ENCODE measurements at places on chromosomes 1 and 21.
A peak's percentile ranks its signal among the peaks of the same experiment; 100 is the strongest.

GRCh38 chr1:174308604-174309003, 139.2 kb upstream of the GPR52 start:
- DNase-seq: no peak

DNA sequence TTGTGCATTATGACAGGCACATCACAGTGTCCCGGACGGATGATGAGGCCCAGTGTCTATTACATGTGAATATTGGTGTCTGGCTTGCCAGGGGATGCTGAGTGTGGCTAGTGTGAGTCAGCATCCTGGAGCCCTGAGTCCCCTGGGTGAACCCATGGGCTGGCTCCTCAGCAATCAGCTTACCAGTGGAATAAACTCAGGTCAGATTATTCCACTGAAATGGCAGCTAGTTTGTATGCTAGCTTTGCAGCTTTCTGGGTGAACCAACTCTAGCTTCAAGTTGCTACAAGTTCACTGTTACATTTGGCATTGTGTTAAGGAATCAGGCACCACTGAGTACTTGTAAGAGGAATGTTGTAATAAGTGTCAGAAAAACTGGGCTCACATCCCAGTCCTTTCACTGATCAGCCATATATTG, 23.9 kb upstream of the RPTN start:
- peak; percentile 79 for DNase-seq

DNA sequence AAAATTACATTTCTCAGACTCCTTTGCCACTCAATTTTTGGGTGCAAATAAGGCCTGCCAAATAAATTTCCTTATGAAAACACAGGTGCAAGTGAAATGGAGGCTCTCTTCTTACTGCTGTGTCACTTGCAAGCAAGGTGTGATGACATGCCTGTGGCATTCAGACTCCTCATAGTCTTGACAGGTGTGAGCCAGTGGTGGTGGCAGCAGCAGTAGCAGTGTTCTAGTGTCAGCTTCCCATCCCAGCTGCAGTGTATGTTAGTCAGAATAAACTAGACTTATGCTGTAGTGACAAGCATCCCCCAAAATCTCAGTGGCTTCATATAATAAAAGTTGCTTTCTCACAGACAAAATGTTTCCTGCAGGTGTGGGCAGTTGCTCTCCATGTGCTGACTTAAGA, 3.8 kb upstream of the EEIG2 start:
- no peak for DNase-seq

- DNase-seq: no peak
These were observed 229.6 kb upstream of the PLD5 start for GRCh38 chr1:242754125-242754524.

GRCh38 chr1:33045814-33046213, 9.1 kb upstream of the AK2 start:
- DNase-seq: no peak

- no peak for DNase-seq
These were observed 69.0 kb upstream of the DIRAS3 start for GRCh38 chr1:68119445-68119844.

- peak; percentile 76 for DNase-seq
These were observed 76.5 kb downstream of the VWA5B1 start for GRCh38 chr1:20367116-20367585.

DNA sequence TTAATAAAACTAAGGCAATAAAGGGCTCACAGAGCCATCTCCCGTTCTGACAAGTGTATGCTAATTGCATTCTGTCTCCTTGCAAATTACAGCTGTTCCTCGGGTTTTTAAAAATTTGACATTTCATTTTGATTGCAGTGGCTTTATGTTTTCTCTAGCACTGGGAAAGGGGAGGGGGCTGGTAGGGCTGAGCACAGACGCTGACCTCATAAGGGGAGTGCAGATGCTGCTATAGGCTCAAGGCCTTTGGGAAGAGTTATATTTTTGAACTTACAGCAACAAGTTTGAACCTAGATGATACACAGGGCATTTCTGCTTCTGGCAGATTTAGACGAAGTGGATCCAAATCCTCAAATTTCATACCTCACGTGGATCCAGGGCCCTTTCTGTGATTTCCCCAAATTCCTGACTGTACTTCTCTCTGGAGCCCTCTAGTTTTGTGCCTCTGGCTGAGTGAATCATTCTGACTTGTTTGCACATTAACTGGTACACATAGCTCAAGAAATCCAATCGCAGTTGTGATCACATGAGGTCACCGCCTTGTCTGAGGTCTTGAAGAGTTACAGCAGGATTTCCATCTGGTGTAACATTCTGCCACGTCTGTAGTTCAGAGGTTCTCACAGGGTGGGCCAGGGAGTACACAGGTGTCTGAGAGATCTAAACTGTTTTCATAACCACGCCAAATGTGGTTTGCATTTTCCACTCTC, 230.3 kb downstream of the C1orf94 start:
- no peak for DNase-seq

- DNase-seq: no peak
These were observed 103.9 kb upstream of the IRF2BP2 start for GRCh38 chr1:234713859-234714258.

DNA sequence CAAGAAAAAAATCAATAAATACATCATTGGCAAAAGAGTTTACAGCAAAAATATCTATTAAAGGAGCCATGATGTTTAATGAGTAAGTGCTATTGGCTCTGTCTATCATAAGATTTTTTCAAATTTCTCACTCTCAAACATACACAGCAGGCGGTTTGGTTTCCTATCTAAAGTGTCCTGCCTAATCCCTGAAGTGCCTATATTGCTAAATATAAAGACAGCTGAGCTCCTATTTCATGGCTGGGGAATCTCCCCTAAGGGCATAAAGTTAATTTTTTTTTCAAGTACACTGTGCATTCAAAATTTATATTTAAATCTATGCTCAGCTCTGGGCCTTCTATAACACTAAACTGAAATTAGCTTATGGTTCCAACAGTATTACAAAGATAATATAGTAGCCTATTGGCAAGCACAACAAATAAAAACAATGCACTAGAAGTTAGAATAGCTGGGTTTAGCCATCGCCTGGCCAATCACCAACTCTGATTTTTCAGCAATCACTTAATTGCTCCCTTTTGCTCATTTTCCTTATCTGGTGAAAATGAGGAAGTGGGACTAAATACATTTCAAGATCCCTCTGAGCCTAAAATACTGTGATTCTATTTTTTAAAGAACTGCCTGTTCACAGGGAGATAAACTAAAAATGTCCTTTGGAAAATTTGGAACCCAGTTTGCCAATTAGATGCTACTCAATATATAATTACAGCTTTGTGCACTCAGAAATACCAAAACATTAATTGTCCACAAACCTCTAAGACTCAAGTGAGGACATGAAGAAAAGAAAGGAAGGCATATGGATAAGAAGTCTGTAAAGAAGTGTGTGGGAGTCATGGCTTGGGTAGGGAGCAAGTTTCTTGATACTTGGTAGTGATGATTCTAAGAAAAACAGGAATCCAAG, 62.5 kb downstream of the WDR64 start:
- DNase-seq: no peak

DNA sequence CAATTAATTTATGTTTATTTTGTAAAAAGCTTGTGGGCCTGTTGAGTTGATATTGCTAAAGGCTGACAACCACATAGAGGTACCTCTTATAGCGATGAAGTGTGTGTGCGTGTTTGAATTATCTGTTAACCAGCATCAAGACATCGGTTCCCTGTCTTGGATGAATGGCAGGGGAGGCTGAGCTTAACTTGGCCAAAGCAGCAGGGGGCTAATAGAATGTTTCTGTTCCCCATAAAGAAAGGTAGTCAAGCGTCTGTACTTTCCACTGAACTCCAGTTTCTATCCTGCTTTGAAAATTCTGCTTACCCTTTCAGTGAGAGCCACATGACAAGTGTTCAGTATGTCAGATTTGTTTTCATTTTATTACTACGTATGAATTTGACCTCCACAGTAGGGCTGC, 63.0 kb downstream of the ROR1 start:
- no peak for DNase-seq

GRCh38 chr1:181630398-181630797, 147.1 kb downstream of the CACNA1E start:
- no peak for DNase-seq

- DNase-seq: no peak
These were observed 194.6 kb downstream of the GREM2 start for GRCh38 chr1:240417317-240417716.

- no peak for DNase-seq
These were observed 38.3 kb downstream of the STUM start for GRCh38 chr1:226586650-226587422.

DNA sequence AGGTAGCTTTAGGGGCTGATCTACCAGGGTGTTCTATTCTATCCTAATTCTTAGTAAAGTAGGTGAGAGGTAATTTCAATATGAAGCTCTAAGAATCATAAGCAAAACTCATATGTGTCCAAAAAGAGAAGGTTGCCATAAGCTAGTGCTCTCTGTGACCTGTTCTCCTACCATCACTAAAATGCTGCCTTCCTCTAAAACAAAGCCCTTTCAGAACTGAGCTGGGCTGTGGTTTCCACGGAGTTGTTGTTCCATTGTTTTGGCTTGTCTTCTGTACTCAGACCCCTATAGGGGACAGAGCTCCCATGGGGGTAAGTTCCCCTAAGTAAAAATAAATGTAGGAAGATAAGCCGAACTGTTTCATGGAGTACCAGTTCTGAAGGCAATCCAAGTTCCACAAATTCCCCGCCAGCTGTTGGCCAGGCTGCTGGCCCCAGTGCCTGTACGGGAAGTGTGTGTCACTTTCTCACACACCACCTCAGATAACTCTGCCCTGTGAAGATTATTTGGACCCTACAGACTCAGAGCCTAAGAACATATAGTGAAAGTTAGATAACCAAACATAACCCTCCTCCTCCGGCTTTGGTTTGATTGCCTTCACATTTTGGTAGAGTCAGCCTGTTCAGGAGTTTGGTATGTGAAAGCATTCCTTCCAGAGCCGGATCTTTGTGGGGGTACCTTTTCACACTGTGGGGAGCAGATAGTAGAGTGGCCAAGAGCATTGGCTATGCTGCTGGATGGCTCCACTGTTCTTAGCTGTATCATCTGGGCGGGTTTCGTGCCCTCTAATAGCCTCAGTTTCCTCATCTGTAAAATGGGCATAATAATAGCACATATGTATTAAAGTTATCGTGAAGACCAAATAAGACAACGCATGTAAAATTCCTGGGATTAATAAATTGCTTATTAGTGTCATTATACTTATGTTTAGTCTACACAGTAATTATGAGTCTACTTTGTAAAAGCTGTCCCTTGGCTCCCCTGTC, 10.8 kb downstream of the DPT start:
- no peak for DNase-seq

- no peak for DNase-seq
These were observed 56.4 kb upstream of the RGS7 start for GRCh38 chr1:241413386-241413785.

GRCh38 chr1:232474826-232475225, 155.1 kb downstream of the SIPA1L2 start:
- no peak for DNase-seq

GRCh38 chr1:204579681-204580080, 63.5 kb downstream of the MDM4 start:
- no peak for DNase-seq

DNA sequence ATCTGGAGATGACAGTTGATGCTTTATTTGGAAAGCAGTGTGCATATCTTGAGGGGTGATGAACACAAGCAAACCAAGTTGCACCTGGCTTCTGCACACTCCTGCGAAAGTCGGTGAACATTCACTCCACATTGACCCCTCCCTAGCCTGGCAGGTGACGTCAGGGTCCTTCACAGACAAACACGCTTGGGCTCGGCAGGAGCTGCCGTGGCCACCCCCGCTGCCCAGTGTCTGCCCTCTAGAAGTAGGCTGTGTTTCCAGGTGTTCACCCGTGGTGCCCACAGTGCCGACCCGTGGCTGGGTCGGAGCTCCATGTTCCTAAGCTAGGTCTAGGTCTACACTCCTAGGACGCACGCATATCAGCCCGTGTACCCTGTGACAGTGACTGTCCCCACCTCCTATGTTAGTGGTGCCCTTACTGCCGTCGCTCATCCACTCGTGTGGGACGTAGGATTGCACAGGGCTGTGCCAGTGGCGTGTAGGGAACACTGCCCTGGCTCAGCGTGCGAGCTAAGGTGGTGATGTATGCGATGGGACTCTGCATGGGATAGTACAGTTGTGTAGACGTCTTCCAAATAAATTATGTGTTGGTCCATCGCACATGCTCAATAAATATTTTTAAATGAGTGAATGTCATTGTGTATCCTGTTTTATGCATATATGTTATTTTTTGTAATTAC, 29.0 kb downstream of the PRMT2 start:
- no peak for DNase-seq

GRCh38 chr1:212593821-212594251, 14.7 kb upstream of the ATF3 start:
- no peak for DNase-seq

DNA sequence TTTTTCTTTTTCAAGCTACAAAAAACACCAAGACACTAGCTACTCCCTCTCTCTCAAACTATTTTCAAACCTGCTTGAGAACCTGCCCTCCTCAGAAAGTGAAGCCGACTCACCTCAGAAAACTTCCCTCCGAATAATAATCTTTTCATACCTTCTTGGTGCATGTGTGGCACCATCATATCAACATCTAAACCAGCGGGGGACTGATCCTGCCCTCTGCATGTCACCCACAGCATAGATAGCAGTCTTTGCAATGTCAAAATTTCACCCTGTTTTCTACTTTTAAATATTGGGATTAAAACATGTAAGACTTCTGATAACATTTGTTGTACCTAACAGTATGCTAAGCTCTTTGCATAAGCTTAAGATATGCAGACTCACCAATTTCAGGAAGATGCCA, 1260.3 kb downstream of the PLA2G4A start:
- DNase-seq: no peak

DNA sequence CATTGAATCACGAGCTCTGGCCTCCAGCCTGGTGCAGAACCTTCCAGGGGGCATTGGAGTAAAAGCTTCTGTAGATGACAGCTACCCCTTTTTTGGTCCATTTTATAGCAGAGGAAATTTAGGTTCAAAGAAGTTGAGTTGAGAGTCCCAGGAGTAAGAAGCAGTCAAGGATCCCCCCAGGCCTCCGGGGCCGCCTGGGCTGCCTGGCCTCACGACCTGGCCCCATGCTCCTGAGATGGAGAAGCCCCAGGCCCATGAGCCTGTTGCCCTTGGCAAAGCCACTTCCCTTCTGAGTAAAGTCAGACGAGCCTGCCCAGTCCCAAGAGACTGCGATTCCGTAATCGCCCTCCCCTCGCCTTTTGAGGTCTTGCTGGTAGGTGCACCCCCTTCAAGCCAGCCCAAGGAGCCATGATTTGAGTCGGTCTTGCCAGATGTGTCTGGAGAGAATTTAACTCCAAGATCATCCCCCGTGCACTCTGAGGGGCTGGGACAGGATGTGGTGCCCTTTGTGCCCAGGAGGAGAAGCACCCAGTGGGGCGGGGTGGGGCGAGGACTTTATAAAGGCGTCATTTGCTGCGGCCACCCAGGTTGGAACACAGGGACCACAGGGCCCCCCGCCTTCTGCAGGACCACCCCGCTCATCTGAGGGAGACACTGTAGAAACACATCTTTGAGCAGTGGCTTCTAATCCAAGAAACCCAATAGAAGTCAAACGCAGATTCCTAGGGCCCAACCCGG, 30.1 kb downstream of the PDE9A start:
- DNase-seq: no peak

DNA sequence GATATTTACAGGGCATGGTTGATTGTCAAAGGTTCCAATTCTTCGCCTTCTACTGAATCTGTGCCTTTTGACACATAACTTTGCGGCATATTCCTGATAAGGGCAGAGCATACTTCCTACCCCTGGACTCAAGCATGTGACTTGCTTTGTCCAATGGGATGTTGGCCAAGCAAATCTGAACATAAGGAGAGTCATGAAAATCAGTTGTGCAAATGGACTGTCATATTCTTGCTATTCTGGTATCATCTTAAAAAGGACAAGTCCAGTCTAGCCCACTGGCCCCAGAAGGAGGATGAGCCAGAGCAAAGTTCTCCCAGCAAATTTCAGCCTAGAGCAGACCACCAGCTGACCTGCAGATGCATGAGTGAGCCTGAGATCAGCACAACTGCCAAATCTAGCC, 41.0 kb upstream of the MUTYH start:
- DNase-seq: peak; percentile 71

Data from RWPE1 (cell line).